Activated CD4-positive, alpha-beta T cell treated with anti-CD3 and anti-CD28 coated beads for 36 hours (primary cell): ENCODE measurements at places on chromosomes 16 and 17.

DNA sequence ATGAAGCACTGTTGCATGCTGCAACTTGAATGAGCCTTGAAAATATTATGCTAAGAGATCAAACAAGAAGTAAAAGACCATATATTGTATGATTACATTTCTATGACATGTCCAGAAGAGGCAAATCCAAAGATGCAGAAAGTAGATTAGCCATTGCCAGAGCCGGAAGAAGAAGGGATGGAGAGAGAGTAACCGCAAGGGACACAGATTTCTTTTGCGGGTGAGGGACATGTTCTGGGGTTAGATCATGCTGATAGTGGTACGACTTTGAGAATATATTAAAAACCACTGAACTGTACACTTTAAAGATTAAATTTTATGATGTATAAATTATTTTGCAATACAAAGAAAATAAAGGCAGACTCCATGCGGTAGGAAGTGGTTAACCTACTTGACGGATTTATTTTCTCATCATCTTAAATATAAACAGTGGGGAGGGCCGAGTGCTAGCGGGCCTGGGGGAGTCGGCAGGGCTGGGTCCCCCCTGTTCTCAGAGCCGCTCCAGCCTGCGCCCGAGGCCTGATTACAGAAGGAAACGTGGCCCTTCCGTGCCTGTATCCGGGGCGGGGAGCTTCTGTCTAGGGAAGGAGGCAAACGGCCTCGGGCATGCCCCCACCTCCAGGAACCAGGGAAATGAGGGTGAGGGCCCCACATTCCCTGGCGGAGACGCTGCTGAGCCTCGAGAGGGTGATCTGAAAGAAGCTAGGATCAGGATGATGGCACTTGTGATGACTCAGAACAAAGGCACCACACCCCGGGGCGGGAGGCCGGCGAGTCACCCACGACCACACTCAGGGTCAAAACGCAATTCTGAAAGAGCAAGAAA is 48.0 kb downstream of the SHCBP1 start:
- DNase-seq = peak; percentile 13

DNA sequence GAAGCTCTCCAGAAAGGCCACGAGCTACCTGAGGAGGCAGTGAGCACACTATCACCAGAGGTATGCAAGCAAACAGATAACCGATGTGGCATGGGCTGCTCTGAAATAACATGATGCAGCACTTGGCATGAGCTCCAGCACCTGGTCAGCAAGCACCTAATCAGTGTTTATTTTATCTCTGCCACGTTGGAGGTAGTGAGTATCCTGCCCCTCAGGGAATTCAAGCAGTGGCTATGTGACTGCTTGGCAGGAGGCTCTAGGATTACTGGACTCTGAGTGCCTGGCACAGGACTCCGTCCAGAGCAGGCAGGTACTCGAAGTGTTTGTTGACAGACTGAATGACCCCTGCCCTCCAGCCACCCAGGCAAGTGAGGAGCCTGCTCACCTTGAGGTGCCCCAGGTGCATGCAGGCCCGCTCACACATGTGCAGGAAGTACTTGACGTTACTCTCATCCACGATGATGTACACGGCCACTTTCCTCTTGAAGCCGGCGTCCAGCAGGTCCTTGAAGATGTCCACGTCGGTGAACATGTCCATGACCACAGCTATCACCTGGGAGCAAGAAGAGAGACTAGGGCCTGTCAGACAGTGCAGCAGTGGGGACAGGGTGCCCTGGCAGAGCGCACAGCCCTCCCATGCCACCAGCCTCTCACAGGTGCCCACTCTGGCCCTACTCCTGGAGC is 16.6 kb downstream of the FAM83G start:
- no peak for DNase-seq

DNA sequence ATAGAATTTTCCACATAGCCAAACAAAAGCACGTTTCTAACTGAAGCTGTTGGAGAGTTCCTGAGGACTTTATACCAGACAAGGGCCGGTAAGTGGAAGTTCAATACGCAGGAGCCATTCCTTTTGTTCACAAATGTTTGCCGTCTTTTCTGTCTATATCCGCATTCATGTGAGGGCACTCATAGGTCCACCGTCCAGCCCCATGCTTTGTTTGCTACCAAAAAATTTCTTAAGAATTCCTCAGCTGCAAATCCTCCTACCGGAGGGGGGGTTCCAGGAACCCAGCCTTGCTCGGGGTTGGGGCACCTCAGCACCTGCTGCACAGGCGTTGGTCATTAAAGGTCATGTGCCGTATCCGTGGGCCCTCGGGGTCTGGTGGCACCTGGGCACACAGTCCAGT is 276.8 kb downstream of the SEC14L1 start:
- no peak for DNase-seq

DNA sequence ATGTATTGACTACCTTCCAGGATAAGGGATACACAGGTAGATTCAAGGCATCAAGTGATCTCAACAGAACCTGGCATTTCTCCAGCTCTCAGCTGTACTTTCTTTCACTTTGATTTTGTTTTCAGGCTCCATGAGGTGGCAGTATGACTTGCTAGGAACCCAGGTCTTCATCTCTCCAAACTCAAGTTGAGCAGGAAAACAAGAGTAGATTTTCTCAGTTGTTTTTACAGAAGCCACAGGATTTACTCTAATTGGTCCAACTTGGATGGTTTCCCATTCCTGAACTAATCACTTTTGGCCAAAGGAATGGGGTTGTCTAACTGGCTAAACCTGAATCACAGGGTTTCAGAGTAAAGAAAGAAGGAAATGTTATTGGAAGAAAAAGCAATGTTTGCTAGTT is 146.6 kb downstream of the TRIM37 start:
- DNase-seq = no peak

- DNase-seq = no peak
Observed at GRCh38 chr17:73104450-73104849, 12.0 kb upstream of the SLC39A11 start.

GRCh38 chr17:4483012-4483840 is 15.5 kb upstream of the SPNS2 start:
- no peak for DNase-seq

- no peak for DNase-seq
Observed at GRCh38 chr16:48507886-48508285, 102.1 kb downstream of the N4BP1 start.

- no peak for DNase-seq
Observed at GRCh38 chr17:40372031-40372430, 7.5 kb upstream of the GJD3 start.

DNA sequence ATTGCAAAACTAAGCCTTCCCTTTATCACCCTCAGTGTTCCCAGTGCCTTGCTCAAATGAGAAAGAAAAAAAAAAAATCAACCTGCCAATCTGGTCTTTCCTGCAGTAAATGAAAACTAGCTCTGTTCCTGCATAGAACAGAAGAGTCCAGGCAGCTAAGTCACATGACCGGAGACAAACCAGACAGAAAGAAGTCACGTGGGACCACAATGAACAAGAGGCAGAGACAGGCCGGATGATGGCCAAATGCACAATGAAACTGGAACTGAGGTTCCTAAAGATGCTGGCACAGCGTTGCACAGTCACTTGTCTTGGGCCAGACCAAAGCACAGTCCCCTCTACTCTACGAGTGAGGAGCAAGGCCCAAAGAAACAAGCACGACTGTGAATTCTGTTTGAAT is 172.5 kb downstream of the GRIN2A start:
- no peak for DNase-seq

DNA sequence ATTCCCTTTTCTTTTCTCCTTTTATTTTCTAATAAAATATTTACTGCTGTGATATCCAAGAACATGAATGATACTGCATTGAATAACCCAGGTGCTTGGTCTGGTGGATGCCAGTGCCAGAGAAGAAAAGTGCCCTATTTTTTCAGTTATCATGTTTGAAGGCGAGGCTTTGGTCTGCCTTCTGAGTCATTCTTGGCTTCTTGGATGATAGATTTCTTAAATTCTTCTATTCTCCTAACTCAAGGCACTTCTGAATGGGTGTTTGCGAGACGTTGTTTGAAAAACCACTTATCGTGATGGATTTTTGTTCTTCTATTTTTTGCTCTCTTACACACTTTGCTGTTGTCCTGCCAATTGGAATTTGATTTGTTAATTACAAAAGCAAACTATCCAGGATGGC is 66.7 kb downstream of the FTO start:
- DNase-seq = no peak

GRCh38 chr17:42133461-42134041 is 10.9 kb downstream of the HSPB9 start:
- peak; percentile 63 for DNase-seq

- DNase-seq = no peak
Observed at GRCh38 chr17:39715375-39716072, 14.8 kb downstream of the MIEN1 start.

- DNase-seq = no peak
Observed at GRCh38 chr16:89785523-89786155, 30.8 kb downstream of the FANCA start.

GRCh38 chr16:64272028-64272427 is 849.8 kb downstream of the CDH11 start:
- no peak for DNase-seq

DNA sequence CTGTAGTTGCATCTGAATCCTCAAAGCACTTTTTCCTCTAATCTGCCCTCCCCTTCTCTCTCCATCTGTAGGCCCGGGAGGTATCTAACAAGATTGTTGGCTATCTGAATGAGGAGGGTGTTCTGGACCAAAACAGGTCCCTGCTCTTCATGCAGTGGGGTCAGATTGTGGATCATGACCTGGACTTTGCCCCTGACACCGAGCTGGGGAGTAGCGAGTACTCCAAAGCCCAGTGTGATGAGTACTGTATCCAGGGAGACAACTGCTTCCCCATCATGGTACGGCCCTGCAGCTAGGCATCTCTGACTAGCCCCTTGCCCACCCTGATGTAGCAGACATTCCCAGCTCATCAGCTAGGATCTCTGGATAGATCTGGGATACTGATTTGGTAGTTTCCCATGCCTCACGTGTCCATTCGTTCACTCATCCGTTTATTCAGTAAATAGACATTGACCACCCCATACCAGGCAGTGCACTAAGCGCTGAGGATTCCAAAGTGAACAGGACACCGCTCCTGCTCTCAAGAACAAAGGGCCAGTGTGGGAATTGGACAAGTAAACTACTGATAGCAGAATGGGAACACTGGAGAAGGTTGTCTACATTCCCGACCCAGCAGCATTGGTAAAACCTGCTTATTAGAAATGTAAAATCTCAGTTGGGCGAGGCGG is 12.1 kb downstream of the LPO start:
- no peak for DNase-seq

DNA sequence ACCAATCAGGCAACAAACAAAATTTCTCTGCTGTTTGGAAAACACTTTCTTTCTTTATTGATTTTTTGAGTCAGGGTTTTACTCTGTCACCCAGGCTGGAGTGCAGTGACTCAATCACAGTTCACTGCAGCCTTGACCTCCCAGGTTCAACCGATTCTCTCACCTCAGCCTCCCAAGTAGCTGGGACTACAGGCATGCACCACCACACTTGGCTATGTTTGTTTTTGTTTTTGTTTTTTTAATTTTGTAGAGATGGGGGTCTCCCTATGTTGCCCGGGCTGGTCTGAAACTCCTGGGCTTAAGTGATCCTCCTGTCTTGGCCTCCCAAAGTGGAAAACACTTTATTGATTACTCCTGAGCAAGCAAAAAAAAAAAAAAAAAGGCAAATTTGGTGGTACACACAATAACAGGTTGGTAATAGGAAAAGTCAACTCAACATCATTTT is 276.4 kb downstream of the SOX9 start:
- no peak for DNase-seq

GRCh38 chr17:9472094-9472493 is 103.5 kb downstream of the STX8 start:
- peak; percentile 7 for DNase-seq

DNA sequence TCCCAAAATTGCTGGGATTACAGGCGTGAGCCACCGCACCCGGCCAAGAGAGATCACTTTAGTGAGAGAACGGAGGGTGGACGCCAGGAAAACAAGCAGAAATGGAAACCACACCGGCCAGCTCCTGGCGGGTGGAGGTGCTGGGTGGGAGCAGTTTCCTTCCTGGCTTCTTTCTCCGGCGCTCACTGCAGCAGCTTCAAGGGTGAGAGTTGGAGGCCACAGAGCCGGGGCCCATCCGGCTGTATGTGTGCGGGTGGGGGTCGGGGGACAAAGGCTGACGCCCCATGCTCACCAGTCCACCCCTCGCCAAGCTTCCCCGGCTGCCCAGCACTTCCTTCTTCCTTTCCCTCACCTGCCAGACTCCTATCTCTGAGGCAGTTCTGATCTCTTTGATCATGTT is 13.5 kb upstream of the BHLHA9 start:
- no peak for DNase-seq

- peak; percentile 90 for DNase-seq
Observed at GRCh38 chr17:77375917-77376651, 235.3 kb downstream of the SEC14L1 start.

GRCh38 chr17:59791603-59792457 is 84.4 kb downstream of the VMP1 start:
- DNase-seq = no peak

DNA sequence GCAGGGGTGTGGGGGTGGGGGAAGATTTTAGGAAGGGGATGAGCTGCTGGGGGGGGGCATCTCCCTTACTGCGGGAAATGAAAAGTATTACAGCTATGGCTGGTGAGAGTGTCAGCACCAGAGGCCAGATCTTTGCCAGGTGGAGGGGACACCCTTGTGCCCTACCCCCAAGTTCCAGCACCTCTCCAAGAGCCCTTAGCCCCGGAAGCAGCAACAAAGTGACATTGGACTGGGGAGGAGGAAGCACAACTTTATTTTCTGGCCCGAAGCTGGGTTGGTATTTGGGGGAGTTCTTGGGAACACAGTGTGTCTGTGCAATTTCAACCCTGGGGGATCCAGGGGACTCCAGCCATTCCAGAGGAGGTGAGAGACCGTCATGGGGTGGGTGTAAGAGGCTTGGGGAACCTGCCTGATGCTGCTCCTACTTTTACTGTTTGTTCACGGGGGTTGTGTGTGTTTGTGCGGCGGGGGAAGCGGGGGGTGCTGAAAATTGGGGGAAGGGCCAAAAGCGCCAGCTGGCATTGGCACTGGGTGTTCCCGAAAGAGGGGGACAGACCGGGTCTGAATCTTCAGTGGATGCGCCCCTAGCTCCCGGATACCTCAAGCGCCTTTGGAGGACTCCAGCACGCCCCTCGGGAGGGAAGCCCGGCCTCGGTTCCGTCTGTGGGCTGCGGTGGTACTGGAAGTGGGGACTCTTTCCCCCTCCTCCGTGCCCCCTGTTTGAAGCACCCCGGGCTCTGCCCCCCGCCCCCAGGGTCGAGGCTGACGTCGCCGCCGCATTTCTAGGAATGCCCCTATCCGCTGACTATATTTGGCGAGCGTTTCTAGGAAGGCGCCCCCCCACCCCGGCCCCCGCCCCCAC is 230.3 kb downstream of the MRTFB start:
- DNase-seq = peak; percentile 35

DNA sequence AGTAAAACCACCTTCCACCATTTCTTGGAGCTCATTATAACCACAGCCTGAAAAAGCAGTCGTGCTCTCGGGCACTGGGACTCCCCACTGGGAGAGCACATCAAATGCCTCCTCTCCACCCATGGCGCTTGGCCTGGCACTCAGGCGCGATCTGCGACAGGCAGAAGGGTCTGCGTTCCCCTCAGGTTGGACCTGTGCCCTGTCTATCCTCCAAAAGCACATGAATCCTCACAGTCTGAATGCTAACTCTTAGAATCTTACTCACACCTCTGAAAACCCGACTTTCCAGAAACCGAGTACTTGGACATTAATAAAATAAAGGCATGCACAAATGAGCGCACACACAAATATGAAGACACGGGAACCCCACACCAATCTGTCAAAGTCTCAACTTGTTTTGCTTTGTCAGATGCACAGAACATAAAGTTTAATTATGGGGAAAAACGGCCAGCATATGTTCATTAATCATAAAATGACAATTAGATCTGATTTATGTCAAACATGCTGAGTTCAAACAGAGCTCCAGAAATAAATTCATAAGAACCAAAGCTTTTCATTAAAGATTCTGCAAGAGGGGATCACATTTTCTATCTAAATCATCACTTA is 20.5 kb upstream of the FAAP100 start:
- no peak for DNase-seq

- no peak for DNase-seq
Observed at GRCh38 chr16:15942931-15943690, 6.3 kb upstream of the ABCC1 start.
